CD8-positive, alpha-beta memory T cell (primary cell): ENCODE measurements at places on chromosomes 5 and 9. TPM values are rescaled to one million over a fixed set of nuclear protein-coding genes. Genes with fewer than 3 reads are reported as not detected.

FOXD4L4 gene
- total RNA-seq, result 0.15 TPM

GALNT10 gene
- total RNA-seq, result 32.1 TPM

ENHO gene
- 0.35 TPM for total RNA-seq

SLC45A2 gene
- total RNA-seq, result not detected

DNA sequence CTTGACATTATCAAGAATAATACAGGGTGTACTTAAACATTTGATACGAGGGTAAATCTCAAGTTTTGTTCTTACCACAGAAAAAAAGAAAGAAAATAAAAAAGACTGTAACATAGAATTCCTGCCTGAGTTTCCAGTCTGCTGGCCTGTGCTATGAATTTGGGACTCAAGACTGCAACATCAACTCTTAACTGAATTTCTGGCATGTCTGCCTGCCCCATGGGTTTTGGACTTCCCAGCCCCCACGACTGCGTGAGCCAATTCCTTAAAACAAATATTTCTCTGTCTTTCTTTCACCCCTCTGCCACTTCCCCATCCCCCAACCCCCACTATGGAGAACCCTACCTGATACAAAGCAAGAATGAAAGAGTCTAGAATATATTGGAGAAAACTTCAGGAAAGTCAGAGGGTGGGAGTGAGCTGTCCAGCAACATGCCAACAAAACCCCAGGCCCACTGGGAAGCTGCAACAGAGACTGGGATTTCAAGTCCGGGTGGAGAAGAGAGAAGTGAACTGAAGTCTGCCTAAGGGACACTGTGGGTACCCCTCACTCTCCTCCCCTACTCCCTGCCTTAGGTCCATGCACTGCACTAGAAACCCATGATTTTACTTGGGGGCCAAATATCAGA is 43.0 kb downstream of the MARCHF3 start:
- H3K27me3 ChIP-seq, result no peaks in the 10 kb centered on the region
- H3K36me3 ChIP-seq, result no peaks in the 10 kb centered on the region
- no peak overlapping the region for H3K27ac ChIP-seq
- DNase-seq, result no peak

DNA sequence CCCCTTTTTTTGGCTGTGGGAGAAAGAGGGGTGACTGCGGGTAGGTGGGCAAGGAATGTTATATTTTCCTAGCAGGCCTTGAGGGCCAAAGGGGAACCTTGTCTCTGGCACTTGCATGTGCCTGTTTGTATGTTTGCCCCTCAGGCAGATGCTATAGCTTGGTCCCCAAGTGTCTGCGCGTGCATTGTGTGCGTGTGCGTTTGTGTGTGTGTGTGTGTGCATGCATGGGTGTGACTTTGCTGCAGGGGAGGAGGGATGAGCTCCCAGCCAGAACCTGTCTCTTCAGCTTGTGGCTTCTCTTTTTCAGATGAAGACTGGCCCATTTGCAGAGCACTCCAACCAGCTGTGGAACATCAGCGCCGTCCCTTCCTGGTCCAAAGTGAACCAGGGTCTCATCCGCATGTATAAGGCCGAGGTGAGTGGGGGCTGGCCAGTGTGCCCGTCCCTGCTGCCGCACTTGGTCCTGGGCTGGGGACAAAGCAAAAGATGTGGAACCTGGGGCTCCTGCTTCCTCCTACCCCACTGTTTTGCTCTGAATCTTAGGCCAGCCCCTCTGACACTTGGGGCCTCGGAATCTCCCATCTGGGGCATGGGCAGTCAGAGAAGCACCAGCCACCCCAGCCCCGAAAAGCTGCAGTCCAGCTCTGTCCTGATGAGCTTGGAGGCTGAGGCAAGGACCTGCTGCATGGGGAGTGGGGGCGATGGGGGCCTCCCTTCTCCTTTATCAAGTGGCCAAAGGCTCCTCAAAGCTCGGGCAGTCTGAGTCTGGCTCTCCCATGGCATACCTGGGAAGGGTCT is 31.1 kb downstream of the PTPA start:
- peaks cover 38% of the 10 kb centered on the region for H3K4me1 ChIP-seq
- H3K36me3 ChIP-seq, result peaks cover 21% of the 10 kb centered on the region
- H3K27ac ChIP-seq, result no peak overlapping the region

DNA sequence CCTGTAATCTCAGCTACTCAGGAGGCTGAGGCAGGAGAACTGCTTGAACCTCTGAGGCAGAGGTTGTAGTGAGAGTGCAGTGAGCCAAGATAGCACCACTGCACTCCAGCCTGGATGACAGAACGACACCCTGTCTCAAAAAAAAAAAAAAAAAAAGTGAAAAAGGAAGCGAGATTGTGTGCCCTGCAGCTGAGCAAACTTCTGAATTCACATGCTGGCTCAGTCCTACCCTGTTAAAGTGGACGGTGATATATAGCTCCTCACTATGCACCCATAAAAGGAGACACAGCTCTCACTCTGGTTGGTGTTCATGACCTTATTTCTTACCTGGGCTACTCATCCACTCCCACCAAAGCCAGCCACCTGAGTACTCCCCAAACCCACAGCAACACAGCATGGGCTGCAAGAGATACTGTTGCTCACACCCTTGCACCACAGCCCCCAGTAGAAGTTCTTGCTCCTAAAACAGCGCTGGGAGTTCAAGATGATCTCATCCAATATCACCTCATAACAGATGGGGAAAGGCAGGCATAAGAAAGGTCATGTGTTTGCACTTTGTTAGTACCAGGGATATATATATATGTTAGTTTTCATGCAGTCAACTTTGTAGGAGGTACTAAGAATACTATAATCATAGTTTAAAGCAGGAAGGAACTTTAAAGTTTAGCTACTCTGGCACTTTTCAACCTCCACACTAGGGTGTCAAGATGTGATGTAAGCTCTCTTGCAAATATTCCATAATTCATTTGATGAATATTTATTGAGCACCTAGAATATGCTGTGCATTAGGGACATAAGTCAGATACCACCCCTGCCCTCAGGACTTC is 4.0 kb downstream of the TTLL11 start:
- peaks cover 31% of the 10 kb centered on the region for H3K4me1 ChIP-seq
- H3K27me3 ChIP-seq, result no peaks in the 10 kb centered on the region
- no peak for DNase-seq
- no peak overlapping the region for H3K4me3 ChIP-seq

GRCh38 chr5:149147676-149148075 is 6.4 kb downstream of the ABLIM3 start:
- H3K4me1 ChIP-seq, result no peaks in the 10 kb centered on the region
- no peak for DNase-seq
- no peak overlapping the region for H3K4me3 ChIP-seq
- no peak overlapping the region for H3K27ac ChIP-seq

DNA sequence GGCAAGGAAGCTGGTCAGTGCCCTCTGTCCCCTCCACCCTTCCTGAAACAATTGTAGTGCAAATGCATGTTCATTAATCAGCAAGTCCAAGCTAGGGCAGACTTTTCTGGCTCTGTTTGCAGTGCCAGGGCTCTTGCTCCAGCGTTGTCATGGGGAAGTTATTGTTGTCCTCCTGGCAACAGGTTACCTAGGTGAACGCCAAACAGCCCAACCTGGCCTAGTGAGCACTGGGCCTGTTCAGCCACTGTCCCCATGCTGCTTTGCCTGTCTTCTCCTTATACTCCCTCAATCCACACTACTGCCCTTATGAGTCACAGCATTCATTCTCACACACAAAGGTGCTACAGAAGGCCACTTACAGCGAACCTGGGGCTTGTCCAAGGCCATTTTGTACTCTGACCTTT is 34.5 kb upstream of the GLIS3 start:
- H3K4me3 ChIP-seq, result no peak overlapping the region
- H3K27ac ChIP-seq, result no peak overlapping the region
- no peaks in the 10 kb centered on the region for H3K4me1 ChIP-seq
- no peak for DNase-seq
- no peaks in the 10 kb centered on the region for H3K27me3 ChIP-seq

DNA sequence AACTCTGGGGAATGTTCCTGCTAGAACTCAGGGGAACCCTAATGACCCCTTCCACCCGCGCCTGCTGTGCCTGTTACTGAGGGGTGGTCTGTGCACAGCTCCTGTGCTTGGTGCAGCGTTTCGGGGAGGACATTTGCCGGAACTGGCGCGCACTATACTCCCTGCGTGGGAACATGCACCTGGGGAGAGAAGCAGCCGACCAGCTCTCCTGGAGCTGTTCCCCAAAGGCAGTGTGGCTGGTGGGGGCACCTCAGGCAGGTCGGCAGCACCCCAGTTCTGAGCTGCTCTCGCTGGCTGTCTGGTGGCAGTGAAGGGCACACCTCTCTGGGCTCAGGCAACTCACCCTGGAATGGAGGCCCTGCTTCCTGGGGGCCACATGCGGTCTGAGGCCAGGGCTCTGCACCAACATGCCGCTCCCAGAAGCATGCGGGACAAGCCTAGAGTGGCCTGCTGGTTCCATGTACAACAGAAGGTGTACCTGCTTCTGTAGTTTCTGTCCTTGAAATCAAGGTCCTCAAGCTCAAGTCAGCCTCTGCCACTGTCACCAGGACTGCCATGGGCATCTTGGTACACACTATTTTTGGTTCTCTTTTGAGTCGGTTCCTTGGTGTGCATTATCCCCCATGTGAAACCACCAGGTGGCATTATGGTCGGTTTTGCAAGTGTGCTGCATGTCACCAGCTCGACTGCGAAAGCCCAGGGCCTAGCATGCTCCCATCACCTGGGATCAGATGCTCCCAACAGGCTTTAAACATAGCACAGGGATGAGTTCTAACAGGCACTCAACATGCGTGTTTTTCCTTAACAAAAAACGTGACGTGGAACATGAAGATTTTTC is 7.8 kb upstream of the MRNIP start:
- no peak for DNase-seq
- H3K36me3 ChIP-seq, result no peaks in the 10 kb centered on the region
- no peaks in the 10 kb centered on the region for H3K27me3 ChIP-seq
- no peak overlapping the region for H3K27ac ChIP-seq
- no peak overlapping the region for H3K4me3 ChIP-seq

DNA sequence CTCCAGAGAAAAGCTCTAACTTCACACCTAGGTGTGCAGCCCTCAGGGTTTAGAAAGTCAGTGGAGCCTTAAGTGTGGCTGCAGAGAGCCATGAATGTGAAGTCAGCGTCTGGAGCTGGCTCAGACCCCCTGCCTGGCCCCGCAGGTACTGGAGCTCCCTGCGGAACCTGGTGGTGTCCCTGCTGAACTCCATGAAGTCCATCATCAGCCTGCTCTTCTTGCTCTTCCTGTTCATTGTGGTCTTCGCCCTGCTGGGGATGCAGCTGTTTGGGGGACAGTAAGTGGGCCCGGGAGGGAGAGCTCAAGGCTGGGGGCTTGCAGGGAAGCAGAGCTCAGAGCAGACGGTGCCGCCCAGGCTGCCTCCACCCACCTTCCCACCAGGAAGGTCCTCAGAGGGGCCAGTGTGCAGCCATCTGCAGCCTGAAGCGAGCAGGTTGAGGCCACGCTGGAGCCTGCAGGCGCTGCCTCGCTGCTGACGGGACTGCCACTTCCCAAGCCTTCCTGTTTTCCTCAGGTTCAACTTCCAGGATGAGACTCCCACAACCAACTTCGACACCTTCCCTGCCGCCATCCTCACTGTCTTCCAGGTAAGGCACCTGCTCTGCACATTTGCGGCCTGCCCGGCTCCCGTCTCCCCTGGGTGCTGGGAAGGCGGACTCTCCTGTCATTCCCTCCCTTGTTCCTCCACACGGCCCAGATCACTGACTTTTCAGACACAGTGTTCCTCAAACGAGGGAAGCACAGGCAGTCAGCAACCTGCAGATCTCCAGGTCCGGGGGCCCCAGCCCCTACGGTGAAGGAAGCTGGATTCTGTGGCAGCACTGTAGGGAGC is 108.9 kb downstream of the CACNA1B start:
- H3K4me3 ChIP-seq, result no peak overlapping the region
- peaks cover 4% of the 10 kb centered on the region for H3K27me3 ChIP-seq
- H3K36me3 ChIP-seq, result no peaks in the 10 kb centered on the region
- no peak overlapping the region for H3K27ac ChIP-seq
- no peak for DNase-seq

- H3K4me1 ChIP-seq, result no peaks in the 10 kb centered on the region
- H3K27me3 ChIP-seq, result no peaks in the 10 kb centered on the region
- H3K4me3 ChIP-seq, result no peak overlapping the region
- no peak overlapping the region for H3K27ac ChIP-seq
Observed at GRCh38 chr5:132143148-132143547, 69.6 kb downstream of the CSF2 start.

- H3K27me3 ChIP-seq, result no peaks in the 10 kb centered on the region
- H3K4me1 ChIP-seq, result no peaks in the 10 kb centered on the region
- H3K27ac ChIP-seq, result no peak overlapping the region
- DNase-seq, result no peak
- H3K4me3 ChIP-seq, result no peak overlapping the region
Observed at GRCh38 chr9:135078361-135078821, 9.1 kb upstream of the OLFM1 start.

- no peak overlapping the region for H3K27ac ChIP-seq
- no peak overlapping the region for H3K4me3 ChIP-seq
- H3K4me1 ChIP-seq, result no peaks in the 10 kb centered on the region
- H3K27me3 ChIP-seq, result no peaks in the 10 kb centered on the region
- no peak for DNase-seq
Observed at GRCh38 chr5:167945542-167946384, 345.7 kb upstream of the WWC1 start.

DNA sequence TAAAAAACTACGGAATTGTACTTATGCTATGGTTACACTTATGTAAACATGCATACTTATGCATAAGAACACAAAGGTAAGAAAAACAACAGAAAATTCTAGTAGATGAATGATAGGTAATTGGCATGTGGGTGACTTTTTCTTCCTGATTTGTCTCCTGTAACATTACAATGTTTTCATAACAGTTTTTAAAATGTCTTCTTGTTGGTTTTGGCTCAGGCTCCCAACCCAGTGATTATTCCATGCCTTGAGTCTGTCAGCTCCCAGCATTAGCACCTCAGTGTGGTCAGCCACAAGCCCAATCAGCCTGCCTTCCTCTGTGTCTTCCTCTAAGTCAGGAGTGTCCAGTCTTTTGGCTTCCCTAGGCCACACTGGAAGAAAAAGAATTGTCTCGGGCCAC is 7.9 kb upstream of the FOXE1 start:
- H3K4me3 ChIP-seq, result no peak overlapping the region
- peaks cover 23% of the 10 kb centered on the region for H3K27me3 ChIP-seq
- no peak overlapping the region for H3K27ac ChIP-seq
- H3K36me3 ChIP-seq, result no peaks in the 10 kb centered on the region

GRCh38 chr5:150082374-150082773 is 4.0 kb downstream of the CSF1R start:
- no peak overlapping the region for H3K4me3 ChIP-seq
- H3K27ac ChIP-seq, result no peak overlapping the region
- no peaks in the 10 kb centered on the region for H3K4me1 ChIP-seq
- peaks cover 12% of the 10 kb centered on the region for H3K27me3 ChIP-seq
- H3K36me3 ChIP-seq, result no peaks in the 10 kb centered on the region

- no peak for DNase-seq
- no peaks in the 10 kb centered on the region for H3K4me1 ChIP-seq
- no peaks in the 10 kb centered on the region for H3K36me3 ChIP-seq
- H3K27me3 ChIP-seq, result no peaks in the 10 kb centered on the region
Observed at GRCh38 chr9:76987594-76988200, 31.8 kb upstream of the FOXB2 start.
